ENCODE measurements at places on chromosomes 6 and 20. TPM values are rescaled to one million over a fixed set of nuclear protein-coding genes. Genes with fewer than 3 reads are reported as not detected.

Gene MAK
- 0.08 TPM for polyA plus RNA-seq

Gene PHACTR3
- polyA plus RNA-seq = 0.80 TPM

Gene ZNF165
- 1.1 TPM for polyA plus RNA-seq

Gene MCHR2
- polyA plus RNA-seq = not detected

Gene SLC4A11
- polyA plus RNA-seq = 0.97 TPM

Gene SPATS1
- polyA plus RNA-seq = 0.15 TPM

Gene RHAG
- not detected for polyA plus RNA-seq

Gene DYNLT1
- 264 TPM for polyA plus RNA-seq

Gene TXLNB
- 1.1 TPM for polyA plus RNA-seq

Gene PPP1R16B
- 4.2 TPM for polyA plus RNA-seq

Gene NKX2-4
- polyA plus RNA-seq = not detected

Gene SLC22A3
- polyA plus RNA-seq = 15.3 TPM

Gene SIRPG
- 0.77 TPM for polyA plus RNA-seq

Gene ADAM33
- 33.2 TPM for polyA plus RNA-seq

Gene TUBB
- polyA plus RNA-seq = 107 TPM

Gene FOXQ1
- polyA plus RNA-seq = 0.24 TPM

Gene NQO2
- polyA plus RNA-seq = 100 TPM

Gene HLA-DOB
- 0.71 TPM for polyA plus RNA-seq

Gene TGM6
- not detected for polyA plus RNA-seq

Gene DNMT3B
- polyA plus RNA-seq = 0.81 TPM

Gene F13A1
- 41.7 TPM for polyA plus RNA-seq

Gene DCDC2
- polyA plus RNA-seq = 1.1 TPM
